ENCODE measurements at places on chromosomes 1 and 21.

DNA sequence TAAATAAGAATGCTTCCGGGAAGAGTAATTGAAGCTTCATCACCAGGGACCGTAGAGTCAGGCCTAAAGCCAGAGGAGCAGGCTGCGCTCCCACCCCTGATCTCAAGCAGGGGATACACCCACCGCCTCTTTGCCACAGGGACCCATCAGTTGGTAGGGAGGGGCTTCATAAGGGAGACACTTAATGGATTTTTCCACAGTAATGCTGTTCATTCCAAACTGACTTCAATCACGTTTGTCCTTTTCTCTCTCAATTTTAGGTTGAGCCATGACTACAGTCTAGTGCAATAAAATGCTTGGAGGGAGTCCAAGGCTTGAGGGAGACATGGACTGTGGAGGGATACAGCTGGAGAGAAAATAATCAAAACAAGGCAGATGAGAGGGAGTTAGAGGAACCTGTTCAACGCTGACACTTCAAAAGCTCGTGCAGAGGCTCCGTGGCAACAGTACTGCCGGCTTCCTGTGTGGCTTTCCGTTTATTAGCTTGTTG lies 111.5 kb downstream of the SEC16B start:
- DNase-seq, result no peak

GRCh38 chr1:176206006-176206960 lies 803 bp downstream of the COP1 start:
- DNase-seq, result peak; percentile 55

GRCh38 chr1:40389871-40390560 lies 16.5 kb downstream of the SMAP2 start:
- no peak for DNase-seq

GRCh38 chr1:28971980-28972771 lies 57.8 kb downstream of the EPB41 start:
- no peak for DNase-seq

GRCh38 chr1:65292861-65293593 lies 16.3 kb upstream of the DNAJC6 start:
- no peak for DNase-seq

DNA sequence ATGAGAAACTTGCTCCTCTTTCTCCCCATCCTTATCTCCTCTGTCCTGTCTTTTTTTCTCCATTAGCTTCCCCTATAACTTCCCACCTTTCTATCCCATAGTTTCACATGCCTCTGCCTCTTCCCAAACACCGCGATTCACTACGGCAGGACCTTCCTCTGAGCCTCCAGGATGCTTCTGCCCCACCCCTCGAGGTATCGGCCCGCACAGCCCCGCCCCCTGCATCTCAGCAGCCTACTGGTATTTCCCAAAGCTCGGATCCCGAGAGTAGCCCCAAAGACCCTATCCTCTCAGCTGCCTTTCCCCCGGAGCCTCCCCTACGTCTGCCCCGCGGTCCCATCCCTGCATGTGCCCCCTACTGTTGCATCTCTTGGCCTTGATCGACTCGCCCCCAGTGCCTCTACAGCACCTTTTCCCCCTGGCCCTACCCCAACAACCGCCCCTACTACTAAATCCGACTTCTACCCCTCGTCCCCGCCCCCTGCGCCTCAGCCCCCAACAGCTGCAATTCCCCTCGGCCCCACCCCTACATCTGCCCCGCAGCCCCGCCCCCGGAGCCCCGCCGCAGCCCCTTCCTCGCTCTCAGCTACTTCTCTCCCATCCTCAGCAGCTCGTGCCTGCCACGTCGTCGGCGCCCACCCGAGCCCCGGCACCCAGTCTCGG lies 512 bp downstream of the PIAS3 start:
- DNase-seq, result peak; percentile 64

DNA sequence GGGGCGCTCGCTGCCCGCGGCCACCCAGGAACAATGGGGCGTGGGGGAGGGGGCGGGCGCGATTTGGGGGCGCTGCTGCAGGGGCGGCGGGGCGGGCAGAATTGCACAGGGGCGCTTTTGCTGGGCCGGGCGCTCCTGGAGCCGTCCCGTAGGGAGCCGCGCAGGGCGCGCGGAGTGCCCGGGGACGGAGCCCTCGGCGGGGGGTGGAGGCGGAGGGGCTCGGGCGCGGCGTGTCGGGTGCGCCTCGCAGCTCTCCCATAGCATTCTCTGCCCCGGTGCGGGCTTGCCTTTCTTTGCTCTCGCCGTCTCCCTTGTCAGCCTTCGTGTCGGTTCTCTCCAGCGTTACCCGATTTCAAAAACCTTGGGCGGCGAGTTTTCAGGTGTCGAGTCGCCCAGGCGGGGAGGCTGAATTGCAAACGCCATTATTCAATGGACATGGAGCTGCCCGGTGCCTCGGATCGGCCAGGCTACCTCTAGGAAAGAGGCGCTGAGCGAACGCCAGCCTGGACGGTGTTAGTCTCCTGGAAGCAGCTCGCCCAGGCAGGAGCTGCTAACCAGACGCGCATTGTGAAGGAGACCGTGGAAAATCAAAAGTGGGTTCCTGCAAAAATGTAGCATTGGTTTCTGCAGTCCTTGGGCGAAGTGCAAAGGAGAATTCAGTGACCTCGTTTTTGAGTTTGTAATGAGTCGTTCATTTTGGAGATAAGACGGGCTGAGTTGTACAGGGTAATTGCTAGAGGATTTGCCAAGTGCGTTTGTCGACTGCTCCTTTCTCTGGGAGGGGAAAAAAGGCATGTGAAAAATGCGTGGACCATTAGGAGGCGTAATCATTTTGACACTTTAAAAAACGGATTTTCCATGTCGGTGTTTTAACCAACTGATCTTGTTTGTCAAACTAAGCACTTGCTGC lies 626 bp downstream of the CXADR start:
- DNase-seq, result peak; percentile 58

DNA sequence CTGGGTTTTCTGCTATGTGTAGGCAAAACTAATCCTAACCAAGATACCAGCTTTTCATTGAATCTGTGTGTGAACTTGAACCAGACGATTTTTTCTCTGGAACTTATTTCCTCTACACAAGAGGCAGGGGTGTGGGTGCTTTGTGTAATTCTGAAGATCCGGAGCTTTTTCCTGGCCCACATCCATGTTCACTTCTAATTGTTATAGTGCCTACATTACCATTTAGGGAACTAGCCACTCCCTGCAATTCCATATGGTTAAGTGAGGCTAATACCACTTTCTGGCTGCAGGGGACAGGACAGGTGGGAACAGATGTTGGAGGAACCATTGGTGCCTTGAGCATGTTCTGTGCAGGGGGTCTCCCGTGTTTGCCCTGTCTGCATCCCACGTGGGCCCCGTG lies 83.4 kb upstream of the FMN2 start:
- no peak for DNase-seq

GRCh38 chr1:116916002-116916401 lies 6.3 kb downstream of the PTGFRN start:
- DNase-seq, result no peak

DNA sequence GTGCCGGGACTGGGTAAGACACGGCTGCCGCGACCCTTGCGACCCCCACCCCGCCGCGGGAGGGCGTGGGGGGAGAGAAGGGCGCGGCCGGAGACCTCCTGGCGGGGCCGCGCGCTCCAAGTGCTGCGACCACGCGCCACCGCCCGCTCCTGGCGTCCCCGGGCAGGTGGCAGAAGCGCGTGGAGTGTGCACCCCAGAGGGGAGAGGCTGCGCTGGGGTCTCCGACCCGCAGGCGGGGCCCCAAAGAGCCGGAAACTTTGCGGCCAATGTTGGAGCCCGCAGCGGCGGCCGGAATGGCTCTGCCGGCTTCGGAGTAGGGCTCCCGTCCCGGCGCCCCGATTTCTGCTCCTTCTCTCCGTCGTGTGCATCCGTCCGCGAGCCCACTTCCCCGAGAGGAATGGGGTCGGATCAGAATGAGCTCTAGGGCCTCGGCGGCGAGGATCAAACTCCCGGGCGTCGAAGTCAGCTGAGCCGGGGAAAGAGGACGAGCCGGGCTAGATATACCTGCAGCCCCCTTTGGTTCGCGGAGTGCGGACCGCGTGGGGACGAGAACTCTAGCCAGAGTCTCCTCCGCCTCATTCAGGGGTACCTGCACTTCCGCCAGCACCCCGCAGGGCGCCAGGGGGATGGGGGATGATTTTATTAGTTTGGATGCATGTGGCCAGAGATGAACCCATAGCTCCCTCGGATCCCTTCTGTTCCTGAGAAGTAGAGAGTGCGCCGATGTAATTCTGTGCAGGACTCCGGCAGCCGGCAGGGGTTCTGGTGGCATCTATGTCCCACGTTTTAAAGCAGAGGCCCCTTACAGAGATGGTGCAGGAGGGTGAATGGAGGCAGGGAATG lies 751 bp downstream of the STUM start:
- DNase-seq, result peak; percentile 23

GRCh38 chr1:56331892-56332567 lies 247.3 kb downstream of the PLPP3 start:
- DNase-seq, result no peak

DNA sequence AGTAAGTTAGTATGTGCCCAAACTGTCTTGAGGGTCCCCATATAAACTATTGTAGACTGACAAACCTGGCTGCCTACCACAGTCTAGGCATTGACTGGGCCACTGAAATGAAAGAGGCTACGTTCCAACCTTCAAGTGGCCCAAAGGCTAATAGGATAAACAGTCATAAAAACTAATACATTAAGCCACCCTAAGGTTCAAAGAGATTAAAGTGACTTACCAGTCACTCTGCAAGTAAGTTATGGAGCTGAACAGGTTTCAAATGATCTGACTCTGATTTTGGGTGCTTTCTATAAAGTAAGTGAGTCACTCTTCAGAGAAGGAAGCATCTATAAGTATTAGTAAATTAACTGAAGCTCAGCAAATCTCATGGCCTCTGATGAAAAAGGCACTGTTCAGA lies 38.0 kb downstream of the PLPP3 start:
- no peak for DNase-seq

GRCh38 chr21:33201956-33202355 lies 27.8 kb upstream of the IFNAR2 start:
- DNase-seq, result no peak
